ENCODE measurements at places on chromosomes 5 and 9.
A peak's percentile ranks its signal among the peaks of the same experiment; 100 is the strongest.

- no peak for DNase-seq
These were observed 700 bp downstream of the SKP2 start for GRCh38 chr5:36152324-36153297.

- DNase-seq, result no peak
These were observed 130.7 kb upstream of the TAF11L2 start for GRCh38 chr5:17367256-17367840.

GRCh38 chr5:172453206-172453985 is 929 bp downstream of the SH3PXD2B start:
- DNase-seq, result no peak

DNA sequence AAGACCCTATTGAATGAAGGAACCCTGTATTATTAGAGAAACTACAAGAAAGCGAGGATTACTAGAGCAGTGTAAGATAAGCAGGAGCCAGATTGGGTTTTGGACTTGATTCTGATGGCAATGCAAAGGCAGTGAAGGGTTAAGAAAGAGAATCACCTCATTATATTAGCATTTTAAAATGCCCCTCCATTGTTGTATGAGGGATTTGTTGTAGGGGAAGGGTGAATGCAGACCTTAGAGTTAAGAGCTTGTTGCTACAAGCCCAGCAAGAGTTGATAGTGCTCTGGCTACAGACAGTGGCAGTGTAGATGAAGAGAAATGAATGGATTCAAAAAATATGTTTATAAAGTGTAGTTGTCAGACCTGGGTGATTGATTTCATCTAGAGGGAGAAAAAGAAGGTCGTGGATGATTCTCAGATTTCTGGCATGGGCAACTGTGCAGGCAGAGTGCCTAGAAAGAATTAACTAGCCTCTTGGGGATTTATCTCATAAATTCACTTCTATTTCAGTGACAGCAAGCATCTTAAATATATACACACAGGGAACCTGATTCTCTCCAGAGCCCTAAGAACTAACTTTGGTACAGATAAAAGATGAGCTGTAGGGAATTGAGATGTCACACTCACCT is 344.8 kb downstream of the ARRDC3 start:
- DNase-seq, result no peak

DNA sequence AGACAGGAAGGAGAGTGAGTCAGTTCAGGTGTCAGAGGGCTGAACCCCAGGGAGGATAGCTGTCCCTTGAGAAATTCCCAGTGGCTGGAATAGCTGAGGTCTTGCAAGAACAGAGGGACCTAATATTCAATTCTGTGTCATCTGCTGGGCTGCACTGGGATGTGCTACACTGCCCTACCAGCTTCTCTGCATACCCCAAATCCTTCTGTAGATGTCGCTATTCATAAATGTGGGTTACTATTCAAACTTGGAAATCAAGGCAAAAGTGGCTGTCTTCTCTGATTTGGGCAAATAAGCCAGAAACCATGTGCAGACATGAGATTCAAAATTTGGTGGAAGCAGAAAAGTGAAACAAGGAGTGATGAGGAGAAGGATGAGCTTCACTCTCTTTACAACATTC is 16.3 kb downstream of the TNFSF8 start:
- no peak for DNase-seq

- DNase-seq, result peak; percentile 44
These were observed 4.1 kb upstream of the DNAJB5 start for GRCh38 chr9:34985311-34985899.

DNA sequence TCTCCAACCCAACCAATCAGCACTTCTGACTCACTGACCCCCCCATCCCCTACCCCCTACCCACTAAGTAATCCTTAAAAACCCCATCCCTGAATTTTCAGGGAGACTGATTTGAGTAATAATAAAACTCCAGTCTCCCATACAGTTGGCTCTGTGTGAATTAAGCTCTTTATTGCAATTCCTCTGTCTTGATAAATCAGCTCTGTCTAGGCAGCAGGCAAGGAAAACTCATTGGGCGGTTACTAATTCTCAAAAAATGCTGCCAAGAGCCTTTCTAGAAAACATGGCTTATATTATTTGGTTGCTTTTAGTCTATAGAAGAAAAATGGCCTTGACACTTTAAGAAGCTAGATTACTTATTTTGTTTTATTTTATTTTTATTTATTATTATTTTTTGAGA is 131.7 kb downstream of the SUSD1 start:
- no peak for DNase-seq

DNA sequence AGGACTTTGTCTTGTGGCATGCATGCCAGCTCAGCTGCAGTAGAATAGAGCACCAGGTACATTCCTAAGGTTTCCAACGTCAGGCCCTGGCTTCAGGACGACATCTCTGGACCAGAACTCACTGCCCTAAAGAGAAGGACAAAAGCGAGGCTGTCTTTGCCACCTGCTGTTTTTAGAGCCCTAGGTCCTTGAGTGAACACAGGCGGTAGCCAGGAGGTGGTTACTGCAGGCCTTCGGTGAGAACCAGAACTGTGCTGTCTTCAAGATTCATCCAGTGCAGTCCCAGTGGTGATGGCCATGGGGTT is 288.9 kb upstream of the CDH18 start:
- DNase-seq, result no peak

All from activated T-cell treated with anti-CD3 and anti-CD28 coated beads for 24 hours (primary cell).